Dermis blood vessel endothelial cell (primary cell): ENCODE measurements at places on chromosomes 6 and 20.
A peak's percentile ranks its signal among the peaks of the same experiment; 100 is the strongest.

GRCh38 chr6:32432050-32432450 is 7.6 kb upstream of the HLA-DRA start:
- peak; percentile 65 for DNase-seq

DNA sequence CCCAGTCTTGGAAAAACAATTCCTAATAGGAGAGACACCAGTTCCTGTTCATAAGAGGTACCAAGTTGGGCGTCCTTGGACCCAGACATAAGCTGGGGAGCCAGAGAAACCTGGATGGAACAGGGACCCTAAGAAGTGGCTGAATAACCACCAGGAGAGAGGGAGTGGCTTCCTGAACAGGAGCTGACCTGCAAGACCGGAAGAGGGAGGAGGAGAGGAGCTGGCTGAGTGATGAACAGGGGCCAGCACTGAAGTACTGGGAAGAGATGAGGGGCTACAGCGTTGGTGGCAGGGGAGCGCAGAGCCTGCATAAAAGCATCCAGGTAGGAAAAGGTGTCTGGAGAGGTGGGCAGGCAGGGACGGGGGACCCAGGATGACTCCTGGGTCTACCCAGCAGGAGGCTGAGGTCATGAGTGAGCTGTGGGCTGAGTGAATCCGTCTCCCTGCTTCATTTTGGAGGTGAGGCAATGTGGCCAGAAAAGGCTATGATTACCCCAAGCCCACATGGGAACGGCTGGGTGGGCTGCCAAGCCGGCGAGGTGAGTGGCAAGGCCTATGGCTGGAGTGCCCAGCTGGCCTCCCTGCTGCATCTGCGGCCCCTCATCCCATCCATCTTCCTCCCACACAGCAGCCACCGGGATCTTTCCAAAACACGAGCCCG is 34.4 kb upstream of the ZFAND3 start:
- DNase-seq, result no peak

DNA sequence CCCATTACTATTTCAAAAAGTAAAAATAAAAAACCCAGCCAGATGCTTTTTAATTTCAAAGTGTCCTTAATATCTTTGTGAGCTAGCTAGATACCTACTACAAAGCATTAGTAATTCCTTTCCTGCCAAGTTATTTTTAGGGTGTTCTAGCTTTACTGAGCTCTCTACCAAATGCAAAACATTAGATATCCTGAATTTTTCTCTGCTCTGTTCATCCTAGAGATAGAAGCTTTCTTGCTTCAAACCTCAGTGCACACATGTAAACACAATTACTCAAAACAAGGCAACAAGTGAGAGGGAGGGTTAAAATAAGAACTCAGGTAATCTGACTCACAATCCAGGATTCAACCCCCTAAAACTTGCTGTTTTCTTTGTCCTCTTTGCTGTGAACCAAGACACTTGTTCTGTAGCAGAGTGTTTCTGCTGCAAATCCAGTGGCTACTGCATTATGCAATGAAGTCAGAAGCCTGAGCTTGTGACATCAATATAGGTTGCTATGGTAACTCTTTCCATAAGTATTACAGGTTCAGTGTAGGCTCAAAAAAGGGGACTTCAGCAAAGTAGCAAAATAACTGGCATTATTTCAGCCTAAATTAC is 72.6 kb upstream of the STXBP5 start:
- DNase-seq, result no peak

GRCh38 chr6:130755368-130756034 is 71.7 kb upstream of the SMLR1 start:
- DNase-seq, result no peak

DNA sequence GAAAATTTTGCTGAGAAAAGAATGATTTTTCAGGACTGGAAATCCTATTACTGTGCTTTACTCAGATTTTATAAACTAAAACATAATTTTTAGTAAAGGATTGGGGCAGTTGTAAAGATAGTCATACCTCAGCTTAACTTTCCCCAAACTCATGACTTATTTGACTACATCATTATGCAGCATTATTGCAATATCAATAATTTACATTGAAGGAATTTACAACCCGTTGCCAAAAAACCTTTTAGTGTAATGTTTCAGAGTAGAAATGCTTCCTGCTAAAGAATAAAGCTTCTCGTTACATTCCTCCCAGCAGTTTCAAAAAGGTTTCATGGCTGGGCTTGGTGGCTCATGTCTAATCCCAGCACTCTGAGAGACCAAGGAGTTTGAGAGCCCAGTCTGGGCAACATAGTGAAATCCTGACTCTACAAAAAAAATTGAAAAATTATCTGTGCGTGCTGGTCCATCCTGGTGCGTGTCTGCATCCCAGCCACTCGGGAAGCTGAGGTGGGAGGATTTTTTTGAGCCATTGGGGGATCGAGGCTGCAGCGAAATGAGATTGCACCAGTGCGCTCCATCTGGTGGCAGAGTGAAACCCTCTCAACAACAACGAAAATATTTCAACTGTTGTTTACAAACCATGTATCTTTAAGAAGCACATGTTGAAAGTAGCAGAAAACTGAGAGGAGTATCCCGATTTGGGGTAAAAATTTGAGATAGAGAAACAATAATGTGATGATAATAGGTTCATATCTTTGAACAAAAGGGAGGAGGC is 4.4 kb downstream of the AMD1 start:
- DNase-seq, result peak; percentile 46

DNA sequence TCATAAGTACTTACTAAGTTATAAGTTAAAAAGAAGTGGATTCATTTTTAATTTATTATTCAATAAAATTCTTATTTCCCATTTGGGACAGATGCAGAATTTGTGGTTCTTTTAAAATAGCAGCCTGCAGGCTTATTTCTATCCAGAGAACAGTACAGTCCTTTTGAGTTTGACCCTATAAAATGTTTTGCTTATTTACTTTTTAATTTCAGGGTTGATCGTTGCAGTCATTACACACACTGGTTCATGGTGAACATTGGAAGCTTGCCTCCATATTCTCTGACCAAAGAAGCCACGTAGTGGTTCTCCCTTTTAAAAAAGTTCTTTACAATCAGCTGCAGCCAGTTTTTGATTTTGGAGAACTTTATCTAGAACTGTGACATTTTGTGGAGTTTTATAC is 122.9 kb upstream of the PDE7B start:
- no peak for DNase-seq

- no peak for DNase-seq
Observed at GRCh38 chr6:56819604-56820003, 135.3 kb upstream of the BEND6 start.

GRCh38 chr6:44672841-44673240 is 285.3 kb downstream of the CDC5L start:
- DNase-seq, result no peak

GRCh38 chr6:5082487-5083306 is 2.4 kb upstream of the PPP1R3G start:
- DNase-seq, result no peak

- peak; percentile 39 for DNase-seq
Observed at GRCh38 chr6:104639668-104640067, 220.1 kb downstream of the HACE1 start.

GRCh38 chr6:117829594-117830319 is 77.3 kb upstream of the SLC35F1 start:
- DNase-seq, result peak; percentile 58

DNA sequence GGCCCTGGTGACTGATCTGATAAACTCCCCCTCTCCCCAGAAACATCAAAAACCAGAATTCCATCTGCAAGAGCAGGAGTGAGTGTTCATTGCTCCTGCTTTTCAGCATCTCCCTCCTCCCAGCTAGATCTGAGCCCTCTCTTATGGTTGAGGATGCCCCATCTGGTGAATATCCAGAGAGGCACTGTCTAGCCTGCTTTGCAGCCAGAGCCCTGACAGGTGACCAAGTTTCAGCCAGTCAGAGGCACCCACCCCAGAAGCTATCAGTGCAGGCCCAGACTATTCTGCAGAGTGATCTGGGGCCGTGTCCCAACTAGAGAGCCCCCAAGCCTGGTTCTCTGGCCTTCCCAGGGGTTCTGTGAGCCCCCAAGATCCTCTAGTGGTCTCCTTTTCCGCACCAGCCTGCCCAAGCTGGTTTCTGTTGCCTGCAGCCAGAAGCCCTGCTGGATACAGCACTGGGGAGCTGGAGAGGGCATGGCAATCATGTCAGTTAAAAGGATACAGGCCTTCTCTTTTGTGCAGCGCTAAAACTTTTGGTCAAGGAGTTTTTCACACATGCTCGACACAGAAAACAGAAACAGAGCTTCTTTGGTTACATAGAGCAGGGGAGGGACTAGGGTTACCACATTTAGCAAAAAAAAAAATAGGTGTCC is 6.6 kb upstream of the BMP7 start:
- no peak for DNase-seq

DNA sequence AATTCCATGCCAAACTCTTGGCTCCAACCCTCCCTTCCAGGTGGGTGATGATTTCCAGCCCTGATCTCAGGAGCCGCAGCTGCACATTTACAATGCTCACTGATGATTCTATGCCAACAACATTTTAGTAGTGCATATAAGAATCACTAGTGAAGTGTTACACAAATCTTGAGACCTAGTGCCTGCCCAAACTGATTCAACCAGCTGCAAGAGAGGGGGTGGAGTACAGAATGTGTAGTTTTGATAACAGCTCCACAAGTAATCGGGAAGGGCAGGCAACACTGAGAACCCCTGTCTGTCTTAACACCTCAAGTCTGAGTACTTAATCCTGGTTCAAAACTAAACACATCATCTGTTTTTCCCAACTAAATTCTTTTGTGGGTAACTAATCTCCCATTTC is 91.7 kb downstream of the PRDM1 start:
- DNase-seq, result no peak

GRCh38 chr6:5905431-5906339 is 101.0 kb downstream of the NRN1 start:
- DNase-seq, result peak; percentile 43

DNA sequence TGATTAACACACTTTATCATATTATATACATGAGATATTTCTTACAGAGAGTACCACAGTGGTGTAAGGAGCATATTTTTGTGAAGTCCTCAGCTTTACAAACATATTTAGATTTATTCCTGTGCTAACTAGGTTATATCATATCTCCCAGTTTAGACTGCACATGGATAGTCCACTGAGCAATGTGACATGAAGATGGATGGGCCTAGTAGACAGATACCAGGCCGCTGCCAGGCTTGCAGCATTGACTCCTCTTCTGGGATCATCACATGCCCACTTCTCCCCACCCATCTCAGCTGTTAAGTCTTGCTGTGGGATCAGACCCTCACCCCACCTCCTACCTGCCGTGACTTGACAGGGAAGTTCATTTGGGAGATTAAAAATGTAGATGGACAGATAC is 95.8 kb downstream of the SLX4IP start:
- no peak for DNase-seq

- peak; percentile 71 for DNase-seq
Observed at GRCh38 chr6:31086788-31087440, 25.5 kb downstream of the C6orf15 start.

DNA sequence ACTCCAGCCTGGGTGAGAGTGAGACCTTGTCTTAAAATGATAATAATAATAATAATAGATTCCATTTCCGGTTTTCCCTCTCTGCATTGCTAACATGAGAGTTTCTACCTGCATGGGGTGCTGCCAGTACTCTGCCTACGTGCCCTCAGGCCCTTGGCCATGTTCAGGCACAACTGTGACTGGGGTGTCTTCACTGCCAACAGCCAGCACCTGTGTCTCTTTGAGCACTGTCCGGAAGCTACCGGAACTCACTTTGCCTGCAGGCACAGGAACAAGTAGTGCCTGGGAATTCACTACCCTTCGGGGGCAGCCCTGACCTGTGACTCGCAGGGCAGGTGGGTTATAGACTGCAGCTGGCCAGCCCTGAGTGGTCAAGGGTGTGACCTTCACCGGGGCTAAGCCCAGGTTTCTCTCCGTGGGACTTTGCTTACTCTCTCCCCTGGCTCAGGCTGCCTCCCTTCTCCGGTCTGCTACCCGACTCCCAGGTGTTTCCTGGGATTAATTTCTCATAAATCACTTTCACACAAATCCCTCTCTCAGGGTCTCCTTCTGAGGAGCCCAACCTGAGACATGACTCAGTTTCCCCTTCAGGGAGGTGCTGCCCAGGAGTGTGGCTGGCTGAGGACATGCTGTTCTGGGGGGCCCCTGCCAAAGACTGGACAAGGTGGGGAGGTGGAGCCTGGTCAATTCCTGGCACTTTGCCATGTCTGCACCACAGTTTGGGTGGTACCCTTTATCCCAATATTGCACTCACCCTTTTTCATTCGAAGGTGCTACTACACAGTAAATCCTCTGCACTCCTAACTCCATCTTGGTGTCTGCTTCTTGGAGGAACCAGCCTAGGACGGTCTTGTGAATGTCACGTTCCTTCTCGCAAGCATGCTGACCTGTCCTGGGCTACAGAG is 79.5 kb upstream of the RALGAPA2 start:
- no peak for DNase-seq
